ENCODE measurements at places on chromosomes 7 and 10.

GRCh38 chr10:123470336-123470921 lies 195.7 kb upstream of the GPR26 start:
- no peak for DNase-seq

DNA sequence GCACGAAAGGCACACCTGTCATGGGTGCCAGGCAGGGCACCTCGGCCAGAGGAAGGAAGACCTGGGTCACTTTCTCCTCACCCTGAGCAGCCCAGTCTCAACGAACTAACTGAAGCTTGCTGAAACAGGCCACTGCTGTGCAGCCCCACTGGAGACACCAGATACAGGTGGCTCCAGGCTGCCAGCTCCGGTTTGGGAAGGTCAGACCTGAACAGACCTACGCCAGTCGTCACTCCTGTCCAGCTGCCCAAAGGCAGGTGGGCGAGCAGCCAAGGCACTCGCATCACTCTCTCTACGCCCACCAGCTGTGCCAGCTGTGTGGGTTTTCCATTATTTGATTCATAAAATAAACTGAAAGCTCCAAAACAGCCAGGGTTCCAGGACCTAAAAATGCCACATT lies 256.1 kb downstream of the ZMYND11 start:
- DNase-seq: no peak

DNA sequence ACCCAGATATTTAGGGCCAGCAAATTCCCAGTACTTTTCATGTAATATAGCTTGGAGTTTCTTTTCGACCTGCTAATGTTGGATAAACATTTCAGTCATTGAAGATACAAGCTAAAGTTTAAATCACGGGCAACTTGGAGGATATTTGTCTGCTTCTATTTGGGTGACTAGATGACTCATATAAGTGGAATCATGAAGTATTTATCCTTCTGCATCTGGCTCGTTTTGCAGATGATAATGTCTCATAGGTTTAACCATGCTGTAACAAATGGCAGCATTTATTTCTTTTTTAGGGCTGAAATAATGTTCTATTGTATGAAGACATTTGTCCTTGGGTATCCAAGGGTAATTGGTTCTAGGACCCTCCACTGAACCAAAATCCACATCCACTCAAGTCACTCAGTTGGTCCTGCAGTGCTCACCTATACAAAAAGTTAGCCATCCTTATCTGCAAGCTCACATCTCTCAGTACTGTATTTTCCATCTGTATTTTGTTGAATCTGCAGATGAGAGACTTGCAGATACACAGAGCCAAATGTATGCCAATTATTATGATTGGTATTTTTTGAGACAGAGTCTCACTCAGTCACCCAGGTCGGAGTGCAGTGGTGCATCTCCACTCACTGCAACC lies 187.2 kb upstream of the CSTF2T start:
- DNase-seq: no peak

DNA sequence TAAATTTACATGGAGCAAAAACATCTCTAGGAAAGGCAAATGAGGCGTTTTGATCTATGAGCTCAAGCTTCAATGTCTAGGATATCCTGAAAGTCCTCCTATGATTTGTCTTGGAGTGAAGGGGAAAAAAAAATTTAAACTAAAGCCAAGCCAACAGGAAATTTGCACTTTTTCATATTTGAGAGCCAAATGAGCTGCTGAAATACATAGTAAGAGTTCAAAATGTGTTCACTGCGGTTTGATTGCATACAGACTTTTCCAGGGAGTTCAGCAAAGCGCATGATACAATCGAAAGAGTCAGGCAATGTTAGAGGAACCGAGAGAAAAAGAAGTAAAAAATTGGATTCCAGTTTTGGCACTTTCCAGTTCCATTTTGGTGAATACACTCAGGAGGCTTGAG lies 633.4 kb upstream of the MGMT start:
- DNase-seq: no peak

GRCh38 chr10:127073666-127074065 lies 122.7 kb downstream of the INSYN2A start:
- DNase-seq: no peak

DNA sequence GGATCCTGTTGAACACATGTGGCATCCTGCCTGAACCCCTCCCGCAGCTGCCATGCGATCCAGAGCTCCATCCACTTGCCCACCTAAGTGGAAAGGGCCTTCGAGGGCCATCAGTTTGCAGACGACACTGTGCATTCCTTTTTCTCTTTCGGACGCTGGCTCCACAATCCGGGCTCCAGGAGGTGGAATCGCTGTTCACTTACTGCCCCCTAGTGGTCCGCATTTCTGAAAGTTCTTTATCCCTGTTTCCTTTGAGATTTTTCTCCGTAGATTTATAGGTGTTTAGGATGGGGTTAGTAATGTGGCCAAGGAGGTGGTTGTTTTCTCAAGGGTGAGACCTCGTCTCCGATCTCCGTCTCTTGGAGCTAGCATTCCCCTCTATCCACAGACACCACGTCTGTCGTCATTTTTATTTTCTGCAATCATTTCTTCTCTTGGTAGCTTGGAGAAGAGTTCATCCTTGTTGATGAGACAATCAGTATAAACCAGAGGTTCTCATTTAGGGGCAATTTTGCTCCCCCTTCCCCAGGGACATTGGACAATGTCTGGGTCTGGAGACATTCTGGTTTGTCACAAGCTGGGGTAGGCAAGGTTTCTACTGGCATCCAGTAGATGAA lies 204.6 kb downstream of the ARHGAP21 start:
- DNase-seq: no peak

- no peak for DNase-seq
Observed at GRCh38 chr7:36303202-36304098, 86.2 kb upstream of the ANLN start.

DNA sequence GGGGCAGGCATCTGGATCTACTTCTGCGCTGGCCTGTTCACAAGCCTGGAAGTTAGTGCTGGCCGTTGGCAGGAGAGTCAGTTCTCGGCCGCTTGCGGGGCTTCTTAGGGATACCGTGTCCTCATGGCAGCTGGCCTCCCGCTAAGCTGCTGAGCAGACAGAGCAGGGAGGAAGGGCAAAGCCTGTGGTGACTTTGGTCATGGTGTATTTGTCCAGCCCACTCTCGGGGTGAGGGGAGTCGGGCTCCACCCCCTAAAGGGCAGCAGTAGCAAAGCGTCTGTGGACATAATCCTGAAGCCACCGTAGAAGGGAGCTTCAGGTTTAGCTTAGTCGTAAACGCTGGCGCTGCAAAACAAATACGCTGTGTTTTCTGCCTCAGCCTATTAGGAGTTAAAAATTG lies 12.2 kb downstream of the UBE3C start:
- no peak for DNase-seq

- no peak for DNase-seq
Observed at GRCh38 chr7:67604461-67605386, 608.1 kb downstream of the TYW1 start.

DNA sequence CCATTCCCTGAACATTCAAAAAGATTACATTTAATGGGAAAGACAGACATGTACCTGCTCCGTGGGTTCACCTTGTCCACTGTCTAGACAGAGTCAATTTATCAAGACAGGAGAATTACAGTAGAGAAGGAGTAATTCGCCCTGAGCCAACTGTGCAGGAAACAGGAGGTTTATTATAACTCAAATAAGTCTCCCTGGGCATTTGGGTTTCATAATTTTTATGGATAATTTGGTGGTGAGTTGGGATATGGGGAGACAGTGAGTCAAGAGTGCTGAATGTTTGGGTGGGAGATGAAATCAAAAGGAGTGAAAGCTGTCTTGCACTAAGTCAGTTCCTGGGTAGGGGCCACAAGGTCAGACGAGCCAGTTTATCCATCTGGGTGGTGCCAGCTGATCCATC lies 165.9 kb upstream of the NAMPT start:
- DNase-seq: no peak

DNA sequence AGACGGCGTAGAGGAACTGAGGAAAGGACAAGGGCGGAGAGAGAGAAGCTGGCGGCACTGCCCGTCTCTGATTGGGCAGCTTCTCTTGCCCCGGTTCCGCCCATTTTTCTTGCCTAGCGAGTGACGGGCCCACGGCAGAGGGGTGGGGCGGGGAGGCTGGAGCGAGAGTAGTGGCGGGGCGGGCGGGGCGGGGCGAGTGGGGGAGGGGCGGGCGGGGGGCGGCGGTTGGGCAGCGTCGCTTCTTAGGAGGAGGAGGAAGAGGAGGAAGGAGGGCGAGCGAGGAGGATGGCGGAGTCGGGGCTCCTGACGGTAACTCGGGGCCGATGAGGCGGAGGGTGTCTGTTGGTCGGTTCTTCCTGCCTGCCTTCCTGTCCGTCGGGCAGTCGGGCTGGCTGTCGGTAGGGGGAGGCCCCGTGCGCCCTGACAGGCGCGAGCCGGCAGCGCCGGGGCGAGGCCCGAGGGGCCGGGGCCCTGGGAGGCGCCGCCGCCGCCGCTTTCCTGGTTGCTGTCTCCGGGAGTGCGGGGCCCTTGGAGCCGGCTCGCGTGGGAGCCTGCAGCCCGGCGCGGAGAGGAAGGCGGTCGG lies at the start of gene SHOC2:
Gene SHOC2 (plus strand): TSS at position 256 of the 583 bp plus-strand sequence. CDS start 44,755 bp downstream, outside the sequence.
- peak; percentile 91 for DNase-seq

- no peak for DNase-seq
Observed at GRCh38 chr10:119431773-119432135, 110.8 kb downstream of the RGS10 start.

DNA sequence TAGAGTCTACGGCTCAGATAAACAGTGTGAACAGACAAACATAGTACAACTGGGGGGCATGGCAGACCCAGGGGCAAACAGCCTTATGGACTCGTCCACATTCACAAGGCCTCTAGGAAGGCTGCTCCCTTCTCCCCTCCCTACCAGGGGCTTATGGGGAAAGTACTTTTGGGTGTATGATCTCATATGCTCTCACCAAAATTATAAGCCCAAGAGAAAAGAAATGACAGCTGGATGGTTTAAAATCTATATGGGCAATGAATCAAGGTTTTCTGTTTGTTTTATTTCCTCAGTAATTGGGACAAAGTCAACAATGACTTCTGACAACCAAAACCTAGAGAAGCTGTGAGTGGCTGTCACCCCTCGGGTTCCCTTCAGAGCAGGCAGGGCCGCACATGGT lies 144.4 kb downstream of the PKD1L1 start:
- no peak for DNase-seq

- no peak for DNase-seq
Observed at GRCh38 chr7:42133321-42133720, 103.7 kb downstream of the GLI3 start.
